Activated naive CD4-positive, alpha-beta T cell treated with anti-CD3 and anti-CD28 coated beads, Interleukin-2, amount 50 U/mL, for 72 hours (primary cell): ENCODE measurements at places on chromosomes 3 and 15. TPM values are rescaled to one million over a fixed set of nuclear protein-coding genes. Genes with fewer than 3 reads are reported as not detected.

DNA sequence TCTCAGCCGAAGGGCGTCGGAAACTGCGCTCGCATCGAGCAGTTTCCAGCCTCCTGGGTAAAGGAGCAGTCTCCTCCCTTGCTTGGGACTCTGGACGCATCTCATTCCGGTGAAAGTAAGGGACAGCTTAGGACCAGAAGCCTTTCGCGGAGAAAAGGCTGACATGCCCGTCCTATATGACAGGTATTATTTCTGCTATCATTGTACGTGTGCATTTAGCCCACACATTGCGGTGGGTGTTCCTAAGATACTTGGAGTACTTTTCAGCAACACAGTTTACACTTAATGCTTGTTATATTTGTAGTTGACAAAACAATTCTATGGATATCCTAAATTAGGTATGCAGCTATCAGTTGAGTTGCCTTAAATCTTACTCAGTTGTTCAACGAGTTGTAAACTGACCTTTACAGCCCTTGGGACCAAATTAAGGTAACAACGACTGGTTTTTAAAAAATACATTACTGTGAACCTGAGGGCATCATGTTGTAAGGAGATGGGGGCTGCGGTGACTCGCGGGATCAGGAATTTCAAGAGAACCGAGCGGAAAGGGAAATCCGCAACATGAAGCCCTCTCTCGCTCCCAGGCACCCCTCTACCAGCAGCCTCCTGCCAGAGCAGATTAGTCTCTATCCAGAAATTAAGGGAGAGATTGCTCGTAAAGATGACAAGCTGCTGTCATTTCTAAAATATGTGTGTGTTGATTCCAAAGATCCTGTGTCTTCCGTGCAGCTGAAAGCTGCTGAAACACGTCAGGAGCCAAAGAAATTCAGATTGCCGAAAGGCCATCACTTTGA is 632 bp upstream of the COPS2 start:
- DNase-seq, result no peak

- DNase-seq, result peak; percentile 47
These were observed 60.5 kb downstream of the SH3BP5 start for GRCh38 chr3:15271785-15272381.

DNA sequence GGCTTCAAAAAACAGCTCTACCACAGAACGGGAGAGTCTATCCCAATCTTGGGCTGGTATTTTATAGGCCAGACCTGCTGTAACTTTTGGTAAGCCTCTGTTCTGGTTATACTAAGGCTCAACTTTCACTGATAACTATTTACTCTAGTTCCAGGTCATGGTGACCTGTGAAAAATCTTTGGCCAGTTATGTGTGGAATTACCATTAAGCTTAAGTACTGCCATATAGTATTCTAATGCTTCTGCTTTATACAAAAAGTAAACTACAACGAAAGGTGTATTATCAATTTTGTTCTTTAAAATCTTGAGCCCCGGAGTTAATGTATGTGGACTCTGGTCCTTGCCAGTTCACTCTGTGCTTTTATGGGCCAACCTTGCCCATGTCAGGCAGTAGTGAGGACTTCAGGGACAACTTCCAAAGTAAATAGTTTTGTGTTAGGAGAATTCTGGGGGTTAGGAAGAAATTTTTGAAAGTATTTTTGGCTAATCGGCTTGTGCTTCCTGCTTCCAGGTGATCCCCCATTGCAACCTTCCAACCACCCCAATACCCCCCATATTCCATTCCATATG is 6.4 kb downstream of the SIAH2 start:
- DNase-seq, result no peak

GRCh38 chr3:120275618-120276017 is 9.4 kb downstream of the GPR156 start:
- DNase-seq, result no peak

RHCG gene
- total RNA-seq, result not detected

TAGLN3 gene
- total RNA-seq, result 6.9 TPM

- DNase-seq, result no peak
These were observed 9.2 kb downstream of the DAPK2 start for GRCh38 chr15:64037116-64037515.

DNA sequence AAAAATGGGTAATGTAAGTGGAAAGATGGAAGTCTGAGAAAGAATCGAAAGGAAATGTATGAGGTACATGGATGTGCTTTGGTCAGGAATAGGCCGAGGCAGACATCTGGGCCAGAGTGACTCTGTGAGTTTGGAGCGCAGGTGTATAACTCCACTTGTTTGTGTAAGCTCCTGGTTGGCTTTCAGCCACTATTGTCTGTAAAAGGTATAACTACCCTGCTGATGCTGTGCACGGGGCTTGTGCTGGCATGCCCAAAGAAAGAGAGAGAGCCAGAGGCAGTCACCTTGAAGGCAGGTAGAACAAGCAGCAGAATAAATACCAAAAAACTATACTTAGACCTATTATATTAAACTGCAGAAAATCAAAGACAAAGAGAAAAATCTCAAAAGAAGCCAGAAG is 32.7 kb upstream of the CD96 start:
- no peak for DNase-seq

ZMYND10 gene
- 4.1 TPM for total RNA-seq

DNA sequence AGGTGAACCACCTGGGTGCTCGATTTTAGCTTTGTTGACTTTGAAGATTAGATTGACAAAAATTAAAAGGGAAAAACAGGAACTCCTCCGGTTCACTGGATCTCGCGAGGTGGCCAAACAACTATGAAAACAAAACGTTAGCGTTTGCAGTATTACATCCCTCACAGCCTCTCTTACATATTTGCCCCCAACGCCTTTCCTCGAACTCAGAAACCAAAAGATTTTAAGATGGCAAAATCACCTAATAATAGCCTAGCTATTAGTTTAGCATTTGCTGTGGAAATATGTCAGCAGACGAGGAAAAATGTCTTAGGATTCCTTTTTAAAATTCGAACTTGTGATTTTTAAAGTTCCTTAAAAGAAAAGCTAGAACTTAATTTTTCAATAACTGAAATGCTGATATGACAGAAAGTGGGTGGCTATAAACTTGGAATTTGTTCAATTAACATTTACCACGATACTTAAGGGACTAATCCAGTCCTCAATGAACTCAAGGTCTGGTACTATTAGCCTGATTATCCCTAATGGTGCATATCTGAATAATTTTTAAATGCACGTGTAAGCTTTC is 491 bp upstream of the SENP7 start:
- DNase-seq, result no peak

RLBP1 gene
- total RNA-seq, result not detected

CALML4 gene
- total RNA-seq, result 9.7 TPM

DNA sequence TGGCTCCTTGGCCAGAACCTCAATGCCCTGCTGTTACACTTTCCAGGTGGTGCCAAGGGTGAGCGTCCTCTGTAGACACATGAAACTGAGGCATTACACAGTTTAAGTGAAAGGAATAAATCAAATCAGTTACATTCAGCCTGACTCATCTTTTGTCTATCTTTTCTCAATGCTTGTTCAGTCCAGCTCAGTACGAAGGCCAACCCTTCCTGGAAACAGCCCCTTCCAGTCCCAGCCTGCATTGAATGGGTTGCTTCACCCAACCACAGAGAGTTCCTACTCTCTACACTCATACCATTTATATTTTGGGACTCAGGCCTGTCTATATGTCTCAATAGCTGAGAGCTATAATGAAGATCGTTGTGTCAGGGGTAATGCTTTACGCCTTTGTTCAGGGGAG is 363.6 kb downstream of the RORA start:
- DNase-seq, result no peak

DNA sequence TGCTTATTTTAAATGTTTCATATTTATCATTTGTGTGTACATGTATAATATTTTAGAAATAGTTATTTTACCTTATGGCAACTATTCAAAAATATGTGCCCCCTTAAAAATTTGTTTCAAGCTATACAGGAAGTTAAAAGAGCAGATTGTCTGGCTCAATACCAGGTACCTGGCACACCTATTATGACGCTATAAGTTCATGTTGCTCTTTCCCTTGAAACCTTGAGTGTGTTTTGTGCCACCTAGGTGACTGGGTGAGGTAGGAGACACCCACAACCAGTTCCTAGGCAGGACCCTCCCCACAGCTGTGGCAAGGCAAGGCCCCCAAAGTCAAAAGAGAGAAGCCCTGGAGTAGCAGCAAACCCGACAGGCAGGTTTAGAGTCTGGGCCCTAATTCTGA is 20.6 kb upstream of the NEO1 start:
- no peak for DNase-seq

- no peak for DNase-seq
These were observed 901.6 kb downstream of the TUSC7 start for GRCh38 chr3:117611211-117611610.

PRR20G gene
- not detected for total RNA-seq

DNA sequence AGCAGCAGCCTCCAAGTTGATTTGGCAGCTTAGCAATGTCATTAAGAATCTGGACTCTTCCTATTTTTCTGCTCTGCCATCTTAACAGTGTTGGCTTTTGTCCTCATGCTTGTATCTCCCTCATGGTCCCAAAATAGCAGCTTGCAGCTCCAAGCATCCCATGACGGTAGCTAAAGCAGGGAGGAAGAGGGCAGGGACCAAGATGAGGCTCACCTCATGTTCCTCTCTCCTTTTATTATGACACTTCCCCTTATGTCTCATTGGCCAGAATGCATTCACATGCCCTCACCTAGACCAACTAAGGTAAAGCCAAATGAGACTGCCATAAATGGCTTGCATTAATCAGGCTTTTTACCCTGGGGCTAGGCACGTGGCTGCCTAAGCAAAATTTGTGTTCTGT is 382.4 kb downstream of the SHQ1 start:
- DNase-seq, result no peak

DNA sequence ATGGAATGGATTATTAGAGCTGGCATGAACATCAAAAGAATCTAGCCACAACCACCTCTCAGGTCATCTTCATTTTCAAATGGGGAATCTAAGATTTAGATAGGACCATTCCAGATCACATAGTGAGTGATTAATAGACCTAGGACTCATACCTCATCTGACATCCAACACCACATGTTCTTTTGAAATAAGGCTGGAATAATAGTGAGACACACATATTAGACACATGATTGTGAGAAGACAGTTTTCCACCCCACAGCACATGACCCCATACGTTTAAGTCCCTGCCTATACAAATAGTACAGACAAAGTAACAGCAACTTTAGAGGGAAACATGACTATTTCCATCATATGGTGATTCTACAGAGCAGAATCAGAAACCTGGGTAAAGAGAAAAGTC is 344.7 kb upstream of the TPRG1 start:
- DNase-seq, result no peak

GPR171 gene
- total RNA-seq, result 31.2 TPM

ADIPOQ gene
- not detected for total RNA-seq

CIP2A gene
- 53.4 TPM for total RNA-seq

- DNase-seq, result no peak
These were observed 147.7 kb downstream of the SMAD6 start for GRCh38 chr15:66849746-66850077.

- no peak for DNase-seq
These were observed 746.7 kb downstream of the NAALADL2 start for GRCh38 chr3:175605851-175606250.

GRCh38 chr15:88799341-88799740 is 3.9 kb upstream of the ACAN start:
- no peak for DNase-seq

SLC9C1 gene
- total RNA-seq, result not detected

- peak; percentile 81 for DNase-seq
These were observed 8.4 kb downstream of the NBEAL2 start for GRCh38 chr3:46987743-46988401.

DNA sequence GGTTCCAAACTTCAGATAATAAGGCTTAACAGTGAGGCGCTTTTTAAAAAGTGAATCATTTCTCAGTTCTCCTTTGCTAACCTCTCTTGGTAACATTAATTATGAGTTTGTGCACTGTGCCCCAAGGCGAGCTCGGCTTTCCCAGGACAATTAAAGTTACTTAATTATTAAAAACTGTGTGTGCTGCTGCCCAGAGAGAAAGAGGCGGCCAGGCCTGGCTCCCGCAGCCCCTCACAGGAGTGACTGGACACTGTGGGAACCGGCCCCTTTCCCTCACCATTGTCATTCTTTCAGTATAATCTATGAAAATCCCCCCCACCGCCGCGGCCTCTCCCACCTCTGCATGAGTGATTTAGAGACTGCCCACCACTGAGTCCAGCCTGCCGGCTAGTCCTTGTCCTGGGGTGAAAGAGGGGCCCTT is 43.1 kb upstream of the HES1 start:
- no peak for DNase-seq

UBE2E2 gene
- 18.3 TPM for total RNA-seq

GRCh38 chr3:134013280-134013679 is 16.4 kb downstream of the SLCO2A1 start:
- no peak for DNase-seq
